LoVo (cell line): ENCODE measurements at places on chromosomes 16 and 17.
A peak's percentile ranks its signal among the peaks of the same experiment; 100 is the strongest.

GRCh38 chr16:68244481-68244902 lies 681 bp upstream of the PLA2G15 start:
- no peak for DNase-seq

- no peak for DNase-seq
Observed at GRCh38 chr17:41060052-41060604, at the start of gene KRTAP2-3. Gene KRTAP2-3 (minus strand): TSS chr17:41060114. CDS start chr17:41060050, 64 bp downstream.

DNA sequence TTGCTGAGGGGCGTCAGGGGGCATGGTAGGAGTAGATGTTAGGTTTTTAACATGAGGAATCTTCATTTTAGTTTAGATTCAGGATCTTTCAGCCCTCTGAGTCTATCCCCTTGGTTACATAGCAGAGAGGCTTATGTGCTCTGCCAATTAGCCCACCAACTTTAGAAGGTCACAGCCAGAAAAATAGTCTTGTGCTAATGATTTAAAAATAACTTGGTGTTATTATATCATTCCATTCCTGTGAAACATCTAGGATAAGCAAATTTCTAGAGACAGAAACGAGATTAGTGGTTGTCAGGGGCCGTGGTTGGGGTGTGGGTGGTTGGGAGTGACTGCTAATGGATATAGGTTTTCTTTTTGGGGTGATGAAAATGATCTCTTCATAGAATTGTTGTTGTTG lies 183.7 kb downstream of the SNX29 start:
- no peak for DNase-seq

GRCh38 chr16:85885537-85885936 lies 13.4 kb upstream of the IRF8 start:
- no peak for DNase-seq

GRCh38 chr16:10107081-10107480 lies 75.1 kb downstream of the GRIN2A start:
- DNase-seq: no peak

- DNase-seq: no peak
Observed at GRCh38 chr17:80457236-80457856, 19.1 kb downstream of the NPTX1 start.

DNA sequence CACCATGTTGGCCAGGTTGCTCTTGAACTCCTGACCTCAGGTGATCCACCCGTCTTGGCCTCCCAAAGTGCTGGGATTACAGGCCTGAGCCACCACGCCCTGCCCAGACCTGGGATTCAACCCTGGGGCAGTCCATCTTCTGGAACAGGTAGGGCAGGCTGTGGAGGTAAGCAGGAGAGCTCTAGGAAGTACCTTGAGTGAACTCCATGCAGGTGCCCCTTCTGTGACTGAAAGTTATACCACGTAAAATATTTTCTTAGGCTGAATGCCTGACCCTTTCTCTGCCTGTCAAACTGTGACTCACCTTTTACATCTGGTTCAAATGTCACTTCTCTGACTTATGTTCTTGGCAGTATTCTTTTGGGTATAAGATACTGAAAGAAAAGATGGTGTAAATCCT lies 86.7 kb upstream of the ELAC2 start:
- DNase-seq: no peak

GRCh38 chr17:49512296-49513043 lies 17.4 kb downstream of the NGFR start:
- DNase-seq: no peak

DNA sequence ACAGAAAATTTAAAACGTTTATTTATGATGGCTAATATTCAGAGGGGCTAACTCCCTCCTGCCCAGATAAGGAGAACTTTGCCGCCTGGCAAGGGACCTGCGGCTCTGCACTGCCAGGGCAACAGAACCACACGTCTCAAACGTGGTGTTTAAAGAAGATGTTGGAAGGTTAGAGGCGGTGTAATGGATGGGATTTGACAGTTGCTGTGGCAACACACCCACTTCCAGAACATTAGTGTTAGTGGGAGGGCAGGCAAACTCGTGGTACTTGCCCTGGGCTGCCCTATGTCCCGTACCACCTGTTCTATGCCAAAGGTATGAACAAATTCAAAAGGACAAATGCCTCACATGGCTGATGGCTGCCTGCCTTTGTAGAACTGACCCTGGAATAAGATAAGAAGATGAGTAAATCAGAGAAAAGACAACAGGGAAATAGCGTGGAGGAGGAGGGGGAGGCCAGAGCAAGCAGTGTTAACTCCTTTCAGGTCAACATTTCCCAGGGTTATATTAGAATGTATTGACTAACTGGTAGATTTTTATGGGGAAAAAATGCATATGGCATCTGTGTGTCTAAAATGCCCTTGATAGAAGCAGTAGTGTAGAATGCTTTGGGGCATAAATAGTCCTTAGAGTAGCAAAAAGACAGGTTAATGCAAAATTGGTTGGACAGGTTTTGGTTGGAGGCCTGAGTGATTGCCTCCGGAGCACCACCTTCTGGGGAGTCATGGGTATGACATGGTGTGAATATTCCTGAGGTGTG lies 30.8 kb downstream of the HLF start:
- peak; percentile 56 for DNase-seq

DNA sequence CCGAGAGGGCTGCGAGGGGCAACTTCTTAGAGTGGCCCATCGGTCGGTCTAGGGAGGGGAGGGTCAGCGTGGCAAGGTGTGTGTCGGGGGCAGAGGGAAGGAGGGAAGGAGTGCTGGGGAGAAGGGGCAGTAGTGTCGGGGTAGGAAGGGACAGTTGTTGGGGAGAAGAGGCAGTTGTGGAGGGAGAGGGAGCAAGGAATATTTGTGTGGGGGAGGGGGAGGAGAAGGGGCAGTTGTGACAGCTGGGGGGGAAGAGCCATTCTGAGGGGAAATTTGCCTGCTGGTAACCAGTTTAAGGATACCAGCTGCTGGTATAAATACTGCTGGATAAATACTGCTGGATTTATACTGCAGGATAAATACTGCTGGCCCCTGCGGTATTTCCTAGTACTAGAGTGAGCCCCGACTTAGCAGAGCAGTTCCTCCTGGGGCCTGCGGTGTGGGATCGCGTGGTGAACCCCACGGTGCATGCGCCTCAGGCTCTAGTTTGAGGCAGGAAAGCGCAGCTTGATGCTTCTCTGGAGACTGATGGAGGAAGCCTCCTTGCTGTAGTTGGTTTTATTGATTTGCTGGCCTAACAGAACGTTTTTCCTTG lies 309 bp downstream of the DNAH2 start:
- DNase-seq: no peak

DNA sequence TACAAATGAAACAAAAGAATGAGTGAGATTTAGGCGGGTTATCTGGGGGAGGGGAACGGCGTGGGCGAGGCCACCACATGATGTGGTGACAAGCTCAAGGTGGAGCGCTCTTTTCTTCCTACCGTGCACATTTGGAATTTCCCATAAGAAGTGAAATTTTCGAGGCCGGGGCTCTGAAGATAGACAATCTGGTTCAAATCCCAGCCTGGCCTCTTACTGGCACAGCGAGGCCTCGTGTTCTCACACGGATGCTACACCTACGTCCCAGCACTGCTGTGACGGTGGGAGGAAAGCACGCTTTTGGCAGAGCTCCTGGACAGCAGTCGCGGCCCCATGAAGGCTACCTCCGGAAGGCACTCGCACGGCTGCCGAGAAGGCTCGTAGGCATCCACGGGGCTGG lies 25.2 kb downstream of the ZDHHC7 start:
- no peak for DNase-seq

- DNase-seq: no peak
Observed at GRCh38 chr16:57647136-57647875, 18.9 kb downstream of the ADGRG1 start.

DNA sequence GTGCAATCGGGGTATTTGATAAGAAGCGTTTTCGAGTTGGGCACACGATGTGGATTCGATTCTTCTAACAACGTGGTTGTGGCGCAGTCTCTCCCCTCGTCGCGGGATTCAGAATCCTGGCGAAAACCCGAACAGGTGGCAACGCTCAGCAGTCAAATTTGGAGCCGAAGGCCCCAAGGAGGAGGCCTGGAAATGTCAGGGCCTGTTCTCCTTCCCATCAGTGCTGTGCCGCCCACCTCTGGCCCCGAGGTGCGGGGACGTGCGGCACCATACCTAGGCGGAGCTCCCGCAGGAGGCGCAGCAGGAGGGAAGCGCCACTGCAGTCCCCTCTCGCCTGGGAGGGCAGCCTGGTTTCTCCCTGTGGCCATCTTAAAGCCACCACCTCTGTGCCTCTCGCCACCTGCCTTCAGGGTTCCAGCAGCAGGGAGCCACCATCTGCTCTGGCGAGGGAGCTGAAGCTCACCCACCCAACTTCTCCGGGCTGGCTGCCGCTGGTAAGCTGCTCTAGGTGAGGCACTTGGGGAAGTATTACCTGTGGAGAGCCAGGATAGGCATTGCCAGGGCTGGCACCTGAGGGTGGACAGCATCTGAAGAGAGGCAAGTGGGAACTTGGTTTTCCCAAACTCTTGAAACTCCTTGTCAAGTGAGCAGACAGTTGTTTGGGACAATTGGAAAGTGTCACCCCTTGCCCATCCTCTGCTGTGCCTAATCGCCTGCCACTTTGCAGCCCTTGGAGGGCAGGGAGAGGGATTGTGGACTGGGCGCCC lies 2.6 kb upstream of the AATF start:
- DNase-seq: no peak

DNA sequence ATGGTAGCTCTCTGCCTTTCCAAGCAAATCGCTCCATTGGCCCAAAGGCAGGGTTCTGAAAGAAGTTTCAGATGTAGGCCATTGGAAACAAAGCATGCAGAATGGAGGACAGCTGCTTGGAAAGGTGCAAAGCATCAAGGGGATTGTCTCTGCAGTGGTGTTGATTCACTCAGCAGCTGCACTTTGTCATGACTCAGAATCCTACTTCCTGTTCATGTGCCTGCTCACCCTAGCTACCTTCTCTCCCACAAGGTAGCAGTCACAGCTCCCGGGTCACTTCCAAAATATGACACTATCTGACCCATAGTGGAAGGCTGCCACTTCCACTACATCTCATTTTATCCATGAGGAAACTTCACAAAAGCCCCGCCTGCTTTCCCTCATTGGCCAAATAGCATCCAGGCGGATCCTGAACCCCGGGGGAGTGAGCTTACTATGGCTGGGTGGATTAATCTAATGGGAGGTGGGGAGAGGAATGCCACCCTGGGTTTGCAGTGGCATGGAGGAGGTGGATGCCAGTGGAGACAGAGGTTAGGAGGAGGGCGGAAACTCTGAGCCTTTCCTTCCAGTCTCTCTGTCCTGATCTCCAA lies 74.7 kb upstream of the NKD1 start:
- peak; percentile 7 for DNase-seq

DNA sequence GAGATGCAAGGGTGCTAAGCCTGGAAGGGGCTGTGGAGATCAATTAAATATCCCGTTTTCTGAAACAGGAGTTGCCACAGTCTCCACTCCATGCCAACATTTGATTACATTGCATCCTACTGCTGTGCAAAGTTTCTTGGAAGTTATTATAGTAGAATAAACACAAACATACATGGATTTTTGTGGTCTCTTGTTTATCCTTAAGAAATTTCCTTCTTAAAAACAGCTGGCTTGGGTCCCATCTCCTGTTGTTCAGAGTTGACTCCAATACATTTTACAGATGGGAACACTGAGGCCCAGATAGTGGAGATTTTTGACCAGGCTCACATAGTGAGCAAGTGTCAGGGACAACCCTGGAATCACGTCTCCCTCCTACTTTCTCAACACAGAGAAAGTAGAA lies 124.0 kb upstream of the ADAMTS18 start:
- no peak for DNase-seq

- peak; percentile 90 for DNase-seq
Observed at GRCh38 chr16:87407511-87408112, 15.5 kb downstream of the MAP1LC3B start.

DNA sequence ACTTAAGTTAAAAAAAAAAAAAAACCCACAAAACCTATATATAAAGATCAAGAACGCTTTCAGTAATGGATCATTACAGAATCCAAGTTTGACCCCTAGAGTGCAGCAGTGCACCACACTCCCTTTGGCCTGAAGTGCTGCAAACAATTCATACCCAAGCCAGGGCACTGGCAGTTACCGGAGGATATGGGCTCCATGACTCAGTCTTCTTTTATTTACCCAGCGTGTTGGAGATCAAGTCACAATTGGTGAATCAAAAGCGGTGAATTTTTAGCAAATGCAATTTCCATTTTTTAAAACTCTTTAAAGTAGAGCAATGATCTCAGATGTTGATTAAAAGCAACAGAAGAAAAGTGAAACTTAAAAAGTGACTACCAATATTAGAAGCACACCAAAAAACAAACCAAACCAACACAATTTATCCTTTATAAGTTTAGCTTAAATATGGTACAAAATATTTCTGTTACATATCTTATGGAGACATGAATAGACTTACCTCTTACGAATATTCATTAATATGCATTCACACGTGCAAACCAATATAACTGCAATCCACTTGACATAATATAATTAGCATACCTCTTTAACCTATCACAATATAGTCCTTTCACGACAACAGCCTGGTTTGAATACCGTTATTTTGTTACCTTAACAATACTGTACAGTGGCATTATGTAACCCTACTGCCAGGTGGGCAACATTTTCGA lies 46.3 kb downstream of the ZNF652 start:
- DNase-seq: peak; percentile 85

DNA sequence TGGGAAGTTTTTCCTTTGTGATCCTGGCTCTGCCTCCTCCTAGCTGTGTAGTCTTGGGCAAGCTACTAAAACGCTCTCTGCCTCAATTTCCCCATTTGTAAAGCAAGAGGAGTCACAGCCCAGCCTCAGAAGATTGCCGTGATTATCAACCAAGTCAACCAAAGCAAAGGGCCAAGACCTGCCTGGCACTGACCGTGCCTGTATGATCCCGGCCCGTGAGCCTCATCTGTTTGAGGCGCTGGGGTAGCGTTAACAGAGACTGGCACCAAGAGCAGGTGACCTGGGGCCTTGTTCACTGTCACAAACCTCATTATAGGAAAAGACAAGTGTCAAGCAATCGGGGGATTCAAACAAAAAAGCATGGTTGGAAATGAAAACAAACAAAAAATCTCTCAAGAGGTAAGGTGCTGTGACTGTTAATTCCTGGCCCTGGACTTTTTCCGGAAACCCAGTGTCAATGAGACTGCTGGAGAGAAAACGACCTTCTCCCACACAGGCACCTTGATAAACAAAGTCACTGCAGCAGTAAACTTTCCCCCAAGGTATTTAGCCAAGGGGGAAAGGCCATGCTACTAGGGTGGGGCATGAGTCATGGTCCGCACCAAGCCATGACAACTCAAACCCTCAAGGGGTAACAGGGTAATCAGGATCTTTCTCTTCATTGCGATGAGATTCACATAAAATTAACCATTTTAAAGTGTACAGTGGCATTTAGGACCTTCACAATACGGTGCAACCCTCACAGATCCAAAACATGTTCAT lies 5.4 kb downstream of the MEAK7 start:
- peak; percentile 14 for DNase-seq

GRCh38 chr17:164303-165235 lies 16.9 kb downstream of the DOC2B start:
- DNase-seq: no peak
